Aorta (tissue), 5 donors: ENCODE measurements at places on chromosomes 3 and 15.
A peak's percentile ranks its signal among the peaks of the same experiment; 100 is the strongest.

DNA sequence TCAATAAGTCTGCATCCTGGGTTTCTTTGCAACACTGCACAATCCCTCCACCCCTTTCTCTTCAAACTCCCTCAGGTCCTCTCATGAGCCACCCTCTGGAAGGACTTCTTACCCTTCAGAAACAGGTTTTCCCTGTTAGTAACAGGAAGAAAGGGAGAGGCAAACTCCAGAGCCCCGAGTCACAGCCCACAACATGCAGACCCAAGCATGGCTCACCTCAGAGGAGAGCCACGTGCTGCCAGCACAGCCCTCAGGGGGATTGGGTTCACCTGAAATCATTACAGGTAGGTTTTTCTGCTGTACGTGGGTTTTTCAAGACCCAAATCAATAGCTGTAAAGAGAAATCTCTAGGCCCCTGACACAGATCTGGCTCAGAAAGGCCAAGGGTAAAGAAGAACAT lies 359.7 kb upstream of the ATP10A start:
- peaks cover 1% of the 10 kb centered on the region for H3K27me3 ChIP-seq
- H3K4me3 ChIP-seq = no peak overlapping the region
- H3K27ac ChIP-seq = no peak overlapping the region
- no peak for DNase-seq
- H3K4me1 ChIP-seq = no peaks in the 10 kb centered on the region

DNA sequence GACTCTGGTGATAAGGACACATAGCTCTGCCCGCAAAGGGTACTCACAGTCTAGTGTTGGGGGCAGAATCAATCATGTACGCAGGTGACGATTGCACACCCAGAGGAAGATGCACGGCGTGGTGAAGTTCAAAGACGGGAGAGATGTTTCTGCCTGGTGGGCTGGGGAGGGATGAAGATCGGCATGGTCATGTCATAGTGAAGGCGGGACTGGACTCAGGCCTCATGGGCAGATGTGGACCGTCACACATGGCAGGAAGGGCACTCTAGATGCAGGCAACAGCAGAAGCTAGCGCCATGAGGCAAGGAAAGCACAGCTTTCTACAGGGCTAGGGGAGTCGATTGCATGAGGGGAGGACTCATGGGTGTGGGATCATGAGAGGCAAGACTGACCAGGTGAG lies 240.6 kb downstream of the OPA1 start:
- DNase-seq = no peak
- H3K4me3 ChIP-seq = no peak overlapping the region
- no peak overlapping the region for H3K27ac ChIP-seq
- no peaks in the 10 kb centered on the region for H3K36me3 ChIP-seq

DNA sequence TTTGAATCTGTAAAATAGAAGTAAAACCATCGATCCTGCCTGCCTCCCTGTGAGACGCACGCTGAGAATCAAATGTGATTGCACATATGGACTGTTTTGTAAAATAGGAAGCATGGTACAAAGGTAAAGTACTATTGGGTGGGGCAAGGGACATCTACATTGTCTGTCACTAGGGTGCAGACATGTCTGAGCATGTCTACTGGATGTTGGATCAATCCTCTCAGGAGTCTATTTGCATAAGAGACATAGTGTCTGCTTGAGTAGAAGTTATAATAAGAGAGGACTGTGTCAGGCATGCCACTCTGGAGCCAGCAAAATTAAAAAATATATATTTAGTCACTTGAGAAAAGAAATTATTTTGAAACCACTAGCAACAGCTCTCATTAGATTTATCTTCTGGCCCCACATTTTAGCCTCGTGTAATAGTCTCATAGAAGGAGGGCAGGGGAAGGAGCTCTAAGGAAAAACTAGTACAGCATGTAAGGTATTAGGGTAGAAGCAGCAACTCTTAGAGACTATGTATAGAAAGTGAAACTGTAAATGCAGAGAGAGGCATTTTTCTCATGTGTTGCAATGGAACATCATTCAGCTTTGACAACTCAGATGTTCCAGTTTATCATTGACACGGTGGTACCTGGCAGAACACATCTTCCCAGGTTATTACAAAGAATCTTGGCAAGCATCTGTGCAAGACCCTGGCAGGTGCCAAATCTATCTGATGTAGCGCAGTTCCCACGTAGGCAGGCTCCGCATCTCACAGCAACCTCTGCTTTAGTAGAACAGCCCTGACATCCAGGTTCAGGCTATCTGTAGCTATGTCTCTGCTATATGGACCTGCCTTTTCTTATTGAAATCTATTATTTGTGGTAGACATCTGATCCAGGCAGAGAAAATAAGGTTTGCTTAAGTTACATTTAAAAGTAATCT lies 85.2 kb upstream of the CHL1 start:
- no peaks in the 10 kb centered on the region for H3K27me3 ChIP-seq
- H3K27ac ChIP-seq = no peak overlapping the region
- no peaks in the 10 kb centered on the region for H3K4me1 ChIP-seq

GRCh38 chr15:64000183-64000951 lies 45.9 kb downstream of the DAPK2 start:
- H3K27me3 ChIP-seq = no peaks in the 10 kb centered on the region
- no peak overlapping the region for H3K27ac ChIP-seq
- no peak for DNase-seq
- H3K4me3 ChIP-seq = no peak overlapping the region
- H3K4me1 ChIP-seq = no peaks in the 10 kb centered on the region

DNA sequence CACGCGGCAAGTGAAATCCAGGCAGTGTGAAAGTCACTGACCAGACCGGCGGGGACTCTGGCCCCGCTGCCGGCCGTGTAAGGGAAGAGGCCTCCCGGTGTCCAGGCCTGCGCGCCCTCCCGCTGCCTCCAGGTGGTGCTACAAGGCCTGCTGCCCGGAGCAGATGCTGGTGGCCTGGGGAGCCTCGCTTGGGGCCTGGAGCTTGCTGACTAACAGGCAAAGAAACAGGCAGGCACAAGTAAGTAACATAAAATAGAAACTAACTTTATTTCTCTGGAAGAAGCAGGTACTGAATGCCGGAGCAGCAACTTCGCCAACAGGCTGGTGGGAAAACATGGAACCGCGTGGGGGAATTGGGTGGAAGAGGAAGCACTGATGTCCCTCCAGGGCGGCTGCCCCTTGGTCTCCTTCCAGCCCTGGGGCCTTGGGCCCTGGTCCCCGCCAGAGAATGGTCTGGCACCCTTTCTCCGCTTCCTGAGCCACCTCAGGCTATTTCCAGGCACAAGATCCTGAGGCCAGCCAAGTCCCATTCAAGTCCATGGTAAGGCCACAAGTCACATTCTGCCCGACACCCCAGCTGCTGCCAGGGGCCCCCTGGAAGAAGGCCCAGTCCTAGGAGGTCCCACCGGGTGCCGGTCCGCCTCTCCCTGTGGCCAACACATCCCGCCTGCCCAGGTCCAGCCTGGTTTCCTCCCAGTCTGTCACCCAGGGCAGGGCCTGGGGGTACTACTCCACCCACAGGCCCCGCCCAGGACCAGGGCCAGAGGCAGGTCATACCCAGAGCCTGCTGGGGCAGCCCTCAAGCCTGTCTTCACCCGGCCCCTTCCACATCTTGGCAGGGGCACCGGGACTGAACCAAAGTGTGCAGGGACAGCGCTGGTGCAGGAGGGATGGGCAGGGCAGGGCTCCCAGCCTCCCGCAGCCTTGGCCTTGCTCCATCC lies 45.0 kb downstream of the TNK2 start:
- H3K4me1 ChIP-seq = no peaks in the 10 kb centered on the region
- H3K4me3 ChIP-seq = no peak overlapping the region
- no peaks in the 10 kb centered on the region for H3K27me3 ChIP-seq
- H3K27ac ChIP-seq = peak overlapping the region; percentile 15

DNA sequence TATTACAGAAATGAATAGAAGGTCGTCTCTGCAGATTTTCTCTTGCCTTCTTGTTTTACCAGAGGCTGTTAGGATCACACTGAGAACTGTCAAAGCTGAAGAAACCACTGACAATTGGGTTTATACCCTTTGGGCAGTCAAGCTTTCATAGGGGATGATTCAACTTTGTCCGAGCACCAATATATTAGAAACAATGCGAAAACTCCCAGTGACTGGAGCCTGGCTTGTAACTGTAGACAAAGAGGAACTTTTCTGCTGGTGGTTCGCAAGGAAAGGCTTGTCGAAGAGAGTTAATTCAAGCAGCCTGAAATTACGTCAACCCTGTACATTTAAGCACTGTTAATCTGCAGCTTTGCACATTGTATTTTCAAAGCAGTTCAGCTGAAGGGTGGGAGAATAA lies 193.2 kb upstream of the ZNF385D start:
- H3K4me3 ChIP-seq = no peak overlapping the region
- H3K27ac ChIP-seq = no peak overlapping the region
- H3K36me3 ChIP-seq = no peaks in the 10 kb centered on the region
- DNase-seq = no peak
- no peaks in the 10 kb centered on the region for H3K4me1 ChIP-seq

GRCh38 chr15:69755551-69756310 lies 303.1 kb downstream of the RPLP1 start:
- H3K4me3 ChIP-seq = no peak overlapping the region
- peaks cover 2% of the 10 kb centered on the region for H3K4me1 ChIP-seq
- no peak for DNase-seq

GRCh38 chr15:59896663-59897074 lies 107.4 kb upstream of the FOXB1 start:
- H3K36me3 ChIP-seq = no peaks in the 10 kb centered on the region
- no peak overlapping the region for H3K27ac ChIP-seq
- DNase-seq = no peak
- H3K4me3 ChIP-seq = no peak overlapping the region

DNA sequence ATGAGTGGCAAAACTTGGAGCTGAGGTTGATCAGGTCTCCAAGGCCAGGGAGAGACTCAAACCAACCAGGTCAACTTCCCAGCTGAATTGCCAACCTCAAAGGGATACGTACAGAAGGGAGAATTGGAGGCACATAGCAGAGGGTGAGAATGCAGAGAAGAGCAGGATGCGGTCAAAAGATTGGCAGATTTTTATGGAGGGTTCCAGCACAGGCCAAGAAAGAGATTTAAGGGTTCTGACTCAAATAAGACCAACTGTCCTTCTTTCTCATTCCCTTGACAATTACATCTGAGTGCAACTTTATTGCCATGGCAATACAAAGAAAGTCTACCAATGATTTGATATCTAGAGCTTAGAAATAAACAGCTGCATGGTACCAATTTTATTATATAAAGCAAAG lies 33.2 kb downstream of the SCG5 start:
- DNase-seq = no peak
- no peaks in the 10 kb centered on the region for H3K4me1 ChIP-seq
- H3K27ac ChIP-seq = no peak overlapping the region

DNA sequence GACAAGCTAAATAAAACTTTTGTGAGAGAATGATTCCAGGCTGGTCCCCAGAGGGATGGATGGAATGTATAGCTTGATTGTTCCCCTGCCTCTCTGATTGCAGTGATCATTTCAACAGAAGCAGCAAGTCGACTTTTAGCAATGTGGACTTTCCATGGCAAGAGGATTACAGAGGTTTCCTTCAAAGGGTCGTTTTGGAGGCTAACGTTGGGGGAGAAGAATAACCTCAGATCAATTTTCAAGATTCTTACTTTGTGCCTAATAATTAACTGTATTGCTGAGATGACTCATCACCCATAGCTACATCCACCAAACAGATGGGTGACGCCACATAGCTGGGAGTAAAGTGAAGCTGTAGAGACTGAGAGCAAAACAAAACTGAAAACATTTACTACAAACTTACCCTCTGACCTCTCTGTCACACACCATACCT lies 79.9 kb downstream of the GTPBP8 start:
- H3K36me3 ChIP-seq = no peaks in the 10 kb centered on the region
- no peaks in the 10 kb centered on the region for H3K4me1 ChIP-seq
- no peak overlapping the region for H3K4me3 ChIP-seq
- no peak for DNase-seq
- H3K27me3 ChIP-seq = no peaks in the 10 kb centered on the region

GRCh38 chr15:63060699-63061098 lies 18.2 kb downstream of the TPM1 start:
- H3K4me3 ChIP-seq = no peak overlapping the region
- no peaks in the 10 kb centered on the region for H3K27me3 ChIP-seq
- peaks cover 1% of the 10 kb centered on the region for H3K4me1 ChIP-seq
- peaks cover 28% of the 10 kb centered on the region for H3K36me3 ChIP-seq

DNA sequence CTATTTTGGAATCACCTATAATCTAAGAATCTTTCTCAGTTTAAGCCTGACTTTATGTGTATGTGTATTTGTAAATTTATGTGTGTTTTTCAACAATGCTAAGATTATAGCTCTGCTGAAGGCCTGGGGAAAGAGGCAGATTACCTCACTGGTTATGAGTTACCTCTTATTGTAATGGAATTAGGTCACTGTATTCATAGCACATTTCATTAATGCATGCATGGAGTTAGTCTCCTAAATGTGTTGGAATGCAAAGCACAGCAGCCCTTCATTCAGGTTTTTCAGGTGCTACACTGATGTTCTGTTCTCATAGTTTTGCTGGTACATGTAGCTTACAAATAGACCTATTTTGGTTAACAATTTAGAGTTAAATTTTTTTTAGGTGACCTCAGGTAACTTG lies 9.5 kb downstream of the GPR87 start:
- H3K27me3 ChIP-seq = no peaks in the 10 kb centered on the region
- no peak for DNase-seq
- peaks cover 4% of the 10 kb centered on the region for H3K4me1 ChIP-seq
- H3K4me3 ChIP-seq = no peak overlapping the region
- no peak overlapping the region for H3K27ac ChIP-seq

DNA sequence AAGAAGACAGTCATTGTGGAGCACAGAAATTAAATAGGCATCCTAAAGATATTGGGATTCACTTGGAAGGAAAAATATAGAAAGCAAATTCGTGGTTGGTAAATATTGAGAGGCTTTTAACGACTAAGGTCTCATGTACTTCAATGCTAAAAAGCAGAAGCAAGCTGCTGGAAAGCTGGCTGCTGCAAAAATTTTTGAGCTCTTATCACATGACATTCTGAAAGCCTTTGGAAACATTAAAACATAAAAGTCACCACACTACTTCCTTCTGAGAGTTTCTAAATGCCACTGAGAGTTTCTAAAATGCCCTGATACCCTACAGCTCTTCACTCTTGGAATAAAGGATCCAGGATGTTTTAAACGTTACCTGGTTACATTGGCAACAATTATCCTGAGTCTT lies 39.0 kb upstream of the CBLB start:
- H3K4me1 ChIP-seq = peaks cover 8% of the 10 kb centered on the region
- no peaks in the 10 kb centered on the region for H3K27me3 ChIP-seq
- H3K36me3 ChIP-seq = no peaks in the 10 kb centered on the region
- peak overlapping the region; percentile 57 for H3K27ac ChIP-seq
- H3K4me3 ChIP-seq = no peak overlapping the region
- DNase-seq = peak; percentile 46

GRCh38 chr3:106332884-106333283 lies 464.1 kb upstream of the CBLB start:
- H3K27ac ChIP-seq = no peak overlapping the region
- H3K36me3 ChIP-seq = no peaks in the 10 kb centered on the region

DNA sequence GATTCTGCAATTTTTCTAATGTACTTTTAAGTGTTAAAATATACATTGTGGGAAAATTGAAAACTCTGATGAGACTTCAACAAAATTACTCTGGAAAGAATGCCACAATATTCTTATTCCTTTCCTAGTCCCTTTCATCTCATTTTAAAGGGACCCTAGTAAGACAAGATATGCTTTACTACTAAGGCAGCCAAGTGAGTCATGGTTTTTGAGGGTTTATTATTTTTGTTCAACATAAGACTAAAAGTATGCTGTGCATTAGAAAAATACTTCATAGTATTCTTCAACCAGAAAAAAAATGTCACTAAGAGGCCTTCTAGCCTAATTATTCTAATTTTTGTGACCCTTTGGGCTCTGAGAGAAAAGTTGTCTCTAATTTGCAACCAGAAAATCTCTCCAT lies 7.4 kb downstream of the IL12A start:
- H3K27me3 ChIP-seq = no peaks in the 10 kb centered on the region
- no peak overlapping the region for H3K4me3 ChIP-seq
- no peak overlapping the region for H3K27ac ChIP-seq
- H3K4me1 ChIP-seq = no peaks in the 10 kb centered on the region

GRCh38 chr3:25911525-25912295 lies 121.8 kb downstream of the OXSM start:
- no peaks in the 10 kb centered on the region for H3K36me3 ChIP-seq
- H3K4me3 ChIP-seq = no peak overlapping the region
- no peak for DNase-seq
- no peak overlapping the region for H3K27ac ChIP-seq
